Fibroblast of skin of right quadriceps (primary cell): ENCODE measurements at places on chromosomes 7 and 10.
A peak's percentile ranks its signal among the peaks of the same experiment; 100 is the strongest.

GRCh38 chr7:105345003-105345402 lies 43.7 kb downstream of the SRPK2 start:
- no peak for DNase-seq

GRCh38 chr10:87734987-87735827 lies 75.5 kb downstream of the PAPSS2 start:
- DNase-seq, result peak; percentile 56

DNA sequence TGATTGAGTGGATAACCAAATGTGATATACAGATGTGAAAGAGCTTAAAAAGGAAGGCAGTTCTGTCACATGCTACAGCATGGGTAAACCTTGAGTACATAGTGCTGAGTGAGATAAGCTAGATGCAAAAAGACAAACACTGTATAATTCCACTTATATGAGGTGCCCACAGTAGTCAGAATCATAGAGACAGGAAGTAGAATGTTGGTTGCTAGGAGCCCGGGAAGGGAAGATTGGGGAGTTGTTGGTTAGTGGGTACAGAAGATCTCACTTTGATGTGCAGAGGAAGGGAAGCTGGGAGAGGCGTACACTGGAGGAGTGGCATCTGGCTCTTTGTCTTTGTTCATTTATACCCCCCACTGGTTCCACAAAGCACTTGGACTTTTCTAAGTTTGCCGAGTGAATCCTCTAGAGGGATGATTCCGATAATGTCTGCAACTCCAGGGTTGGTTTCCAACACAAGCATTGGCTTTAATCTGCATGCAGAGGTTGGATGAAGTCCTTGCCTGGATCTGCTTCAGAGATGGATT lies 39.5 kb downstream of the TSPAN14 start:
- peak; percentile 77 for DNase-seq

DNA sequence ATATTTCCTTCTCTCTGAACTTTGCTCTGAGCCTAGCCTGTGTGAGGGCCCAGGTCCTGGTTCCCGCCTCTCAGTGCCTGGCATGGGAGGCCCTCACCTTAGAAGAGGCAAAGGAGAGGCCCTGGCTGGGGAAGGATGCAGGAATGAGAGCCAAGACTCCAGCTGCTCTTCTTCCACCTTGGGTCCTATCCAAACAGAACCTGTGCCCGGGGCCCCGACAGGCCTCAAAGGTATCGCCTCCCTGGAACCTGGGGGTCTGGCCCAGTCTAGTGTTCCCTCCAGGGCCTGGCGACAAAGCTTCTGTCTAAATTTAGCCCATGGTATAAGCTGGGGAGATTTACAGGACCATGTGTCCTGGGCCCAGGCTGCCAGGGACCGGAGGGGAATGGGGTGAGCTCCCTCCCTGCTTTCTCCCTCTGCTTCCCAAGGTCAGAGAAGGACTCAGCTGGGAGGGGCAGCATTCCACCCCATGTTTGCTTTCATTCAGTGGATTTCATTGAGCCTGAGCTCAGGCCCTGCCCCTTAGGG lies 12.0 kb upstream of the CRHR2 start:
- no peak for DNase-seq

DNA sequence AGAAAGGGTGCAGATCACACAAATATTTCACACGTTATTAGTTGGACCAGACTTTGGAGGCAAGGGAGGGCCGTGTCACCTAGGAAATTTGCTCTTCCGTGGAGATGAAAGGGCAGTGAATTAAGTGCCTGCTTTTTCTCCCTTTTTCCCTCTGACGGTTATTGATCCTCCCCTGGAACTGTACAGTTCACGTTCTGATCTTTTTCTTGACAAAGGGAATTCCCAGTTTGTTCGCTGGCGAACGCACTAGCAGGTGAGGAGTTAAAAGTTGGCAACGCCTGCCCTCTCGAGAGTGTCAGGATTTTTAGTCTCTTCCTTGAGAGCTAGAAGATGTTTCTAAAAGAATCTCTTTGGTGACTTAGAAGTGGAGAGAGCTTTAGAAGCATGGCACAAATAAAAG lies 111.5 kb downstream of the TCF7L2 start:
- no peak for DNase-seq

GRCh38 chr10:77392851-77393250 lies 244.8 kb downstream of the KCNMA1 start:
- DNase-seq, result peak; percentile 97

DNA sequence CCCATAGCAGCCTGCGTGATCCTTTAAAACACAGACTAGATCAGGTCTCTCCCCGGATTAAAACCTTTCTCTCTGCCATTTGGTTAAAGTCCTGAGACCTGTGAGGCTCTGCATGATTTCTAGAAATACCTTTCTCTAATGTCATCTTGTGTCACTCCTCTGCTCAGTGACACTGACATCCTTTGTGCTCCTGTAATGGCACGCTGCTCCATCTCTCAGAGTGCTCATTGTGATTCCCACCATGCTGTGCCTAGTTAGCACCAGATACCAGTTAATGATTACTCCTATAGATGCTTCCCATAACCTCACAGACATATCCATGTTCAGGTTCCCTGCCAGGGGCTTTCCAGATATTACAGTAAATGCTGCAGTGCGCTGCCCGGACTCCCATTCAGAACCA lies 11.7 kb upstream of the OR9A2 start:
- no peak for DNase-seq

DNA sequence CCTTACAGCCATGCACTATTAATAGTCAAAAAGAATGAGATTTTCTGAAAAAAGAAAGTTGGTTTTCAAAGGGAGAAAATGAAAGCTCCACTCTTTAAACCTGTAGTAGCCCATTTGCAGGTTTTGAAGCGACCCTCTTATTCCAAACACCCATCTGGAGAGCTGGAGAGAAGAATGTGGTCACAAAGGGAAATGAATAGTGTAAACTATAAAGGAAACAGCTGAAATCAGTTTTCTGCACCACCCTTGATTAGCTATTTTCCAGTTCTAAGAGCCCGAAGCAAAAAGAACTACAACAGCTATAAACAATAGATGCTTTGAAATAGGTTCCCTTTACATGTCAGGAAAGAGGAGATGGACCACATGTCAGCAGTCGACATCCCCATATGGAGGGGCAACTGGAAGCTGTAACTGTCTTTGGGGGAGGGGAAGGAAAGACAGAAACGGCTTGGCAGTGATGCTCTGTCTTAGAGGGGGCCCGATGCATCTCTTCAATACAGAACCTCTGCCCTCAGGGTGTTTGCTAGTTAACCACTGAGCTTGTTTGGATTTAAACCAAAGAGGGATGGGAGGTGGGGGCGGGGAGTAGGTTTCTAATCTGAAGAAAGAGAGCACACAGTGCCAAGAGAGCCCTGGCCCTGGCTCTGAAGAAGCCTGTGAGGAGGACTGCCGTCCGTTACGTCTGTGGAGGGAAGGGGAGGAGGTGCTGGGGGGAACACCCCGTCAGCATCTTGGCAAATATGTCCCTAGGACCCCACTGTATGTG lies 55.3 kb downstream of the CPVL start:
- peak; percentile 29 for DNase-seq

- DNase-seq, result no peak
These were observed 65.0 kb upstream of the TES start for GRCh38 chr7:116145245-116145852.

GRCh38 chr10:120989996-120990598 lies 138.9 kb downstream of the WDR11 start:
- no peak for DNase-seq

DNA sequence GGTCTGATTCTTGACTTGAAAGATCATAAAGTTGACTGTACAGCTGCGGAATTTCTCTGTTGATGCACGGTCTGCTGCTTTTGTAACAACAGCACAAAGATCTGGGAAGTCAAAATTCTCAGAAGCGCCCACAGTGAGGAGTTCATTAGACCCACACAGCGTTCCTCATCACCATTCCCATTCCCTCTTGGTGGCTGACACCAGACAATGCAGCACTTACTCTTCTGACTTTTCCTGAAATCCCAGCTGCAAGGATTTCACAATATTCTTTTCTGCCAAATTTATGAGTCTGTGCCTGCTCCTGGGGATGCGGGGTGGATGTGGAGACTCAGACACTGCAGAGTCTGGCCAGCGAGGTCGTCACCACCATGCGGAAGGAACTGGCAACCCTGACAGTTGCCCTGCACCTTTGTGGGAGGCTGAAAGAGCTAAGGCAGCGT lies 233.9 kb downstream of the FANK1 start:
- peak; percentile 76 for DNase-seq

- DNase-seq, result no peak
These were observed 10.5 kb upstream of the GATAD1 start for GRCh38 chr7:92436612-92437445.

DNA sequence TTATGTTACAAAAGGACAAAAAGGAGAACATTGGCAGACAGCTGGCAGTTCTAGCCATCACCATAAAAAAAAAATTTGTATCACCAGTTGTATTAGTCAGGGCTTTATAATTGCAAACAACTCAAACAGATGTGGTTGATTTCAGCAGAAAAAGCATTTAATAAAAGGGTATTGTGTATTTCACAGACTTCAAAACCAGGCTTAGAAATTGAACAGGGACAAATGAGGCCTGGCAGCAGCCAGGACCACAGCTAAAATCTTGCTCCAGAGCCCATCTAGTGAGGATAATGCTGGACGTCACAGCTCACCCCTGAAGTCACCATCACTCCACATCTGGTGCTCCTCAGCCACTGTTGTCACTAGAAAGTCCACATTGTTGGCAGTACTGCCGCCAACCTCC lies 52.9 kb upstream of the CALD1 start:
- DNase-seq, result no peak

DNA sequence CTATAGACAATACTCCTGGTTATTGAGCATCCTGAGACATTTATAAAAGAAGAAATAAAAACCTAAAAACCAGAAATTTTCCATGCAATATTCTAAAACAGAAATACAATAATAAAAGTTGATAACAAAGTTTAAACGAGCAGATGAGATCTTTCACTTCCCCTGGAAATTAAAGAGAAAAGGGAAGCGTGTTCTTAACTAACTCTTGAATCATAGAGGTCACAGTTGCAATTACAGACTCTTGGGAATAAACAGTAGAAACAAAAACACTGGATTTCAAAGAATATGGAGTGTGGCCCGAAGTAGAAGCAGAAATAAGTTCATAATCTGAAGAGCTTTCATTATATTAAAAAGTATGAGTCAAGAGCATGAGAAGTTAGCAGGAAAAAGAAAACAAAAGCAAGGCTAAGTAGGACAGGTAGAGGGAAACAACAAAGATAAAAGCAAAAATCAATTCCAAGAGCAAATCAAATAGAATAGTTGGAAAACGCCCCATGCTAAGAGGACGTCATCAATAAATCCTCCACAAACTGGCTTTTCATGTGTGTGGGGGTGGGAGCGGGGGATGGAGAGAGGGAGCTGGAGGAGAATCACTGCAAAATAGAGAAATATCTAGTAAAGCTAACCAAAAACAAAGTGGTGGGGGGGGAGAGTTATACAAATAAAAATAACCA lies 55.2 kb upstream of the C10orf71 start:
- no peak for DNase-seq

DNA sequence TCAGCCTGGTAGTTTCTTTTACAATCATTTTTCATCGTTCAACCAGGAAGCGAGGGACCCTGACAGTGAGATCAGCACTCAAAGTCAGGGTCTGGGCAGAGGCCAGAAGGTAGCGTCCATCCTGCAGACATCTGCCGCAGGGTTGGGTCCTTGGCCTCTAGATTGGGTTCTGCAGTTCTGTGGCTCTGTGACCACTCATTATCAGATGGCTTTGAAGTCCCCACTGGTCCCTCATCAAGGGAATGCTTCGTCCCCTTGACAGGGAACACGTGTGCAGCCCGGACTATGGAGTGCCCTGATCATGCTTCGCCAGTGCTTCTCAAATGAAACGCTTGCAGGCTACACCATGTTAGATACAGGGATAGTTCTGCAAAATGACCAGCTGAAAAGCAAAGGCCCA lies 64.1 kb downstream of the FRMPD2 start:
- DNase-seq, result no peak

- DNase-seq, result no peak
These were observed at the start of gene NXPH1 for GRCh38 chr7:8433477-8434289. TSS of gene NXPH1 (plus strand) at chr7:8433609.

DNA sequence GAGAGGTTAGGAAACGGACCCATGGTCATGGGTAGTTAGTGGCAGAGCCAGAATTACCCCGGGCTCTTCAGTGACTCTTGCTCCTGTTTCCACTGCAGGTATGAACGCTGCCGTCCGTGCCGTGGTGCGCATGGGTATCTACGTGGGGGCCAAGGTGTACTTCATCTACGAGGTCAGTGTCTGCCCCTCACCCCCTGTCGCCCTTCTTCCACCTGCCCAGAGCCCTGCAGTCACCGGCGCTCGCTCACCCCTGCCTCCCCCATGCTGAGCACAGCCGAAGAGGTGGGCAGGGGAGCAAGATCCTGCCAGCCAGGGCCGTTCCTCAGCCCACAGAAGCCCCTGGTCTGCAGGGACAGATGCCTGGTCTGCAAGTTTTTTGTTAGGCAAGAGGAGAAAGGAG lies 14.9 kb downstream of the PFKP start:
- DNase-seq, result no peak

DNA sequence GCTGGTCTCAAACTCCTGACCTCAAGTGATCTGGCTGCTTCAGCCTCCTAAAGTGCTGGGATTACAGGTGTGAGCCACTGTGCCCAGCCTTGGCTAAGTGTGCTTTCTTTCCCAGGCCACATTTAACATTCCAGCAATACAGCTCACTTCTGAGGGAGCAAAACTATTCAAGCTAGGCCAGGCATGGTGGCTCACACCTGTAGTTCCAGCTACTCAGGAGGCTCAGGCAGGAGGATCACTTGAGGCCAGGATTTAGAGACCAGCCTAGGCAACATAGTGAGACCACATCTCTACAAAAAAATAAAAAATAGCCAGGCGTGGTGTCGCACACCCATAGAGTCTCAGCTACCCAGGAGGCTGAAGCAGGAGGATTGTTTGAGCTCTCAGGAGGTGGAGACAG lies 23.3 kb upstream of the TPST1 start:
- DNase-seq, result no peak

DNA sequence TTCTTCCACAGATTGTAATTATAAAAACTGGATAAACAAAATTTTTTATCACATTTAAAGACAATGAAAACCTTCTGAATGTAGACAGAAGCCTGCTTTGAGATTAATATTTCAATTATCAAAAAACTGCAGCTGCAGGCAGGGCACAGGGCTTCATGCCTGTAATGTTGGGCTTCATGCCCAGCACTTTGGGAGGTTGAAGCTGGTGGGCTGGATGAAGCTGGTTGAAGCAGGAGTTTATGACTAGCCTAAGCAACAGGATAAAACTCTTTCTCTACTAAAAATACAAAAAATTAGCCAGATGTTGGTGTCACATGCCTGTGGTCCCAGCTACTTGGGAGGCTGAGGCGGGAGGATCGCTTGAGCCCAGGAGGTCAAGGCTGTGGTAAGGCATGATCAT lies 41.2 kb downstream of the PDZD8 start:
- DNase-seq, result peak; percentile 5

GRCh38 chr7:4817178-4817901 lies 41.9 kb downstream of the AP5Z1 start:
- no peak for DNase-seq

DNA sequence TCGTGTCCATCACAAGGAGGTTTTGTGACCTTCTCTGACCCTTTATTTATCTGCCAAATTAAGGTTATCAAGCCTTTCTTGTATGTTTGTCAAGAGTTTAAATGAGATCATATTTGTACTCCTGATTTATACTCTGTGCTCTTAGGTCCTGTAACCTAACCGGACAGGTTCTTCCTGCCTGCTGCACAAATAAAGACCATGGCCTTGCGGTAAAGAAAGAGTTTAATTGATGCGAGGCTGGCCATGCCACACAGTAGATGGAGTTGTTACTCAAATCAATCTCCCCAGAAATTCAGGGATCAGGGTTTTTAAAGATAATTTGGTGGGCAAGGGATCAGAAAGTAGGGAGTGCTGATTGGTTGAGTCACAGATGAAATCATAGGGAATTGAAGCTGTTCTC lies 79.5 kb upstream of the LRGUK start:
- no peak for DNase-seq
